ENCODE measurements at places on chromosomes 13 and 19.

GRCh38 chr13:35621989-35622388 is 145.5 kb upstream of the MAB21L1 start:
- no peak for DNase-seq

DNA sequence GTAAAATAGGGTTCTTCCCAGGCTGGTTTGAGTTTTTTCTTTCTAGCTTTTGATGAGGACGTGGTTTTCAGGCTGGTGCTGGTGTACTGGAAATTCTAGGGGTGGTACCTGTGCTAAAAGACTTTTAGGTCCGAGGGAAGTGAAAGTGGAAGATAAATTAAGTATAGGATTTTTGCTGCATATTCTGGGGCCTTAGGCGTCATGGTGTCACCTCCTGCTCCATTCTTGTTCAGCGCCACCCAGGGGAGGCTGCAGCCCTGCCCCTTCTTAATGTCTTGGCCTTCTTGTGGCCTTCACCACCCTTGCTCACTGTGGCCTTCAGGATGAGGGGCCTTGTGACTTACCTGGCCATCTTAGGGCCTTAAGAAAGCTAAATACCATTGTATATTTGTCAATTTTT is 12.4 kb downstream of the ZNF552 start:
- no peak for DNase-seq

GRCh38 chr13:51799261-51799660 is 4.7 kb downstream of the DHRS12 start:
- no peak for DNase-seq

- DNase-seq, result no peak
These were observed 41.1 kb downstream of the COL4A1 start for GRCh38 chr13:110265682-110266430.

DNA sequence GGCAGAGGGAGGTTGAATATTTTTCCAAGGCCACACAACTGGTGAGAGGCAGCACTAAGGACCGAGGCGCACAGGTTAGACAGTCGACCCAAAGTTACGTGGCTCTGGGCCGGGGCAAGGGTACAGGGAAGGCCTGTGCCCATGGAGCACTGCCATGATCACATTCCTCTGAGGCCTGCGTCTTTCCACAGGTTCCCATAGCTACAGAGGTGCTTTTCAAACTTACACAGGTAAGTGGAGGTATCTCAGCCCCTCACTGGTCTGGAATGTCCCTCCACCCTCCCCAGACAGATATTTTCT is 814 bp downstream of the ZNF211 start:
- DNase-seq, result no peak

DNA sequence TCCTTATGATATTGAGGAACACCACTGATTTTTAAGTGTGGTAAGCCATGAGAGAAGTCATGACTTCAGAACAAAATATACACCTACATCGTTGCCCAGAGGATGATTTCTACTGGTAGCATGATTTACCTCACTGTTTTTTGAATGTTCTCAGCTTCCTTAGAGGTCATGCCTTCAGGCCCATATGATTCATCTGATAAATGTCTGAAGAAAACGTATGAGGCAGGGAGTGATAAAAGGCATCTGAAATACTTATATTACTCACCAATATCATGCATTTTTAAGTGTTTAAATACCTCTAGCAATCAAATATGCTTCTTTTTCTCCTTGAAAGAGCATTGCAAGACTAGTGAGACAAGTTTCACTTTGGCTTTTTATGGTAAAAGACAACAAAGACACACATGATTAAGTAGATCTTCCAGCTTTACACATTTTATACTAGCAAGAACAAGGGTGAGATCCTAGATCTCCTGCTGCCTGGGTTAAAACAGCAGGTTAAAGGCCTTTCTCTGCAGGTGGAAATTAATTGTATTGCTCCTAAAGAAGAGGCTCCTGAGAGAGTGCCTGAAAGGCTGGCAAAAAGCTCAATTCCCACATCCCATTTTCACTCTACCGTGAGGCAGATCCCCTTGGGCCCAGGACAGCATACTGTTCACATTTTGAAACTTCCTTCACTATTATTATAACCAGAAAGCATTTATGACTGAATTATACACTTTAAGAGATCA is 432.4 kb downstream of the SLITRK1 start:
- no peak for DNase-seq

- no peak for DNase-seq
These were observed 19.1 kb downstream of the C19orf12 start for GRCh38 chr19:29695765-29696564.

DNA sequence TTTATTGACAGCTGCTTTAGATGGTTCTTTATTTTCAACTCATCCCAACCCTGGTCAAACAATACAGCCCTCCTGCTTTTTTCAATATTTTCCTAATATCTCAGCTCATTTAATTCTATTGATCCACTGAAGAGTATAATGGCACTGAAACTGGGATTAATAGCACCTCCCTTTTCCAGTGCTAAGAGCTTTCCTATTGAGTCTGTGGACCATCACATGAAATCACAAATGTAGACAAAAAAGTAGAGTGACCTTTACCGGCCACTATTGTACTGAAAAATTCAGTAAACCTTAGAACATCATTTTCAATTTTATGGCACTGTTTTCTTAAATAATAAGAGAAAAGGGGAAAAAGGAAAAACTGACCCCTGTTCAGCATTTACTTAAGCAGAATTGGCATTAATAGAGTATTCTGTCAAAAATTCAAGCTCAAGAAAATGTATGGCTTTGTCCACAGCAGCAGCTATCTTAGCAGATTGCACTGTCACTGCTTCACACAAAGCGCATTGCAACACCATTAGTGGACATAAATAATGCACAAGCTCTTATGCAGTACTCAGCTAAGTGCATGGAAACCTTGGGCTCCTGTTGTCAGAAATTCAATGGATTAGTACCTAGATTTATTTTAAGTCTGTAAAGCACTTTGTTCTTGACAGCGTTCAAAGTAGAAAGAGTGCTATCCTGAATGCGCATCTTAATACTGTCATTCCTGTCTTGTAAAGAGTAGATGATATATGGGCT is 851.0 kb upstream of the KLHL1 start:
- DNase-seq, result no peak
